ENCODE measurements at places on chromosomes 3 and 15. TPM values are rescaled to one million over a fixed set of nuclear protein-coding genes. Genes with fewer than 3 reads are reported as not detected.

GRCh38 chr3:55634345-55634744 lies 147.2 kb upstream of the WNT5A start:
- no peak for DNase-seq

DNA sequence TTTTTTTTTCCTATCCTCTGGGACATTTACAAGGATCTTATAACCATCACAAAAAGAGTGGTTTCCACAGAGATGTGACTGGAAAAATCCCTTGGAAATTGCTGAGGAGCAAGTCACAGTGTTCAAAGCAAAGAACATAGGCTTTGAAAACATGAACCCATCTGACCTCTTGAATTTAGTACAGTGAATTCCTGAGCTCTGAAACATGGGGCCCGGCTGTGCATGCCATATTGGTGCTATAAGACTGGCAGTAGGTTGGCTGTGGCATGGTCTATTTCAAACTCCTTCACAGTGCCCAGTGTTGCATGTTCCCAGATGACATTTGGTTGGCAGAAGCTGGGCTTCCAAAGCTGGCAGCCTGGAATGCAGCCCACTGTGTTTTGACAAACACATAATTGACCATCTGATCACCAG lies 202.2 kb downstream of the TIGIT start:
- peak; percentile 58 for DNase-seq

GRCh38 chr15:36808411-36809160 lies 229.2 kb downstream of the CDIN1 start:
- DNase-seq = no peak

The UBA7 gene
- 5.2 TPM for total RNA-seq

- peak; percentile 64 for DNase-seq
Observed at GRCh38 chr15:79978655-79979514, 7.9 kb upstream of the BCL2A1 start.

The CPLX3 gene
- total RNA-seq = not detected

The SLC6A6 gene
- total RNA-seq = 5.7 TPM

GRCh38 chr15:83081256-83082014 lies 14.4 kb upstream of the BTBD1 start:
- no peak for DNase-seq

- DNase-seq = no peak
Observed at GRCh38 chr3:52085681-52086282, 29.4 kb upstream of the DUSP7 start.
